ENCODE measurements at places on chromosomes 1 and 21.

GRCh38 chr1:224922404-224923164 lies 6.9 kb upstream of the DNAH14 start:
- DNase-seq = no peak

GRCh38 chr1:233869680-233870079 lies 34.8 kb upstream of the SLC35F3 start:
- DNase-seq = no peak

- DNase-seq = no peak
Observed at GRCh38 chr1:159933347-159933746, 8.0 kb upstream of the TAGLN2 start.

DNA sequence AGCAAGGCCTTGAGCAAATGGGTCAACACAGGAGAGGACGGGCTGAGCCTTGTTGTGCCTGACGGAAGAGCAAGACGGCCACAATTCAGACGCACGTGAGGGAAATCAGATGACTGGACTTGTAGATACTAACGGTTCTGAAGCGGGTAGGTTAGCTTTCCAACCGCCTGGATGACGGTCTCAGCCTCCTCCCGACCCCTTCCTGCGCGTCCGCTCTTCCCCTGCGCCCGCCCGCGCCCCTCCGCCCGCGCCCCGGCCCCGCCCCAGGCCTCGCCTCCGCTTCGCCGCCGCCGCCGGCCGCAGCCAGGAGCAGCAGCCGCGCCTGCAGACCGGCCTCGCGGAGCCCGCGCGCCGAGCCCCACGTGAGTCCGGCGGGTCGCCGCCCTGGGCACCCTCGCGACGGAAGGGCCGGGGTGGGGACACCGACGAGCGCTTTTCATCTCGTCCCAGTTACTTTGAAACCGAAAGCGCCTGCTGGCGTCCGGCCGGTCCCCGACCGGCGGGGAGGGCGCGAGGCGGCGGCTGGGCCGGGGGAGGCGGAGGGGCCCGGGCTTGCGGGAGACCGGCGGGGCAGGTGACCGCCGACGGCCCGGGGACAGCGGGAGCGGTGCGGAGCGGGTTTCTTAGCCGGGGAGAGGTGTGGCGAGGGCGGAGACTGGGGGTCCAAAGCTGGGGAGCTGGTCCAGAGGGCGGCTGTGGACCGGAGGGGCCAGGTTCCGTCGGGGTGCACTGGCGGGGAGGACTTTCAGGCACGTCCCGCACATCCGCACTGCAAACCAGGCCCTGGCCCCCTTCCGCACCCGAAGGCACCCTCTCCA lies at the start of gene TRAF5:
TSS of gene TRAF5 (plus strand) at position 306 of the 818 bp plus-strand sequence. CDS start 26,407 bp downstream, outside the sequence.
- no peak for DNase-seq

DNA sequence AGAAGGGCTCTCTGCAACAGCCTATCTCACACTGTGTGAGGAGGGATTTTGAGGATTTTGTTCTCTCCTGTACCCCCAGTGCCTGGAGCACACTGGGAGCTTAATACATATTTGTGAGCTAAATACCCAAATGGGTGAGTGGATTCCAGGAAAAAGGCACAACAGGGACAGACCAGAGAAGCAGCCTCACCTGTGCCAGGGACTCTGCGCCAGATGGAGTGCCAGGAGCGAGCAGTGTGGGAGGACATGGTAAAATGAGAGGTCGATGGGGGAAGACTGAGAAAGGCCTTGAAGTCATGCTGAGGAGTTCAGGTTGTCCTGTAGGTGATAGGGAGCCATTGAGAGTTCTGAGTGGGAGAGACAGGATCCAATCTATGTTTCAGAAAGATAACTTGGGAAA lies 11.0 kb upstream of the KCNA2 start:
- no peak for DNase-seq

- DNase-seq = no peak
Observed at GRCh38 chr1:93506126-93506525, 58.2 kb downstream of the FNBP1L start.

- no peak for DNase-seq
Observed at GRCh38 chr1:112332176-112333150, 63.6 kb upstream of the CTTNBP2NL start.

- no peak for DNase-seq
Observed at GRCh38 chr21:17697473-17697872, 84.8 kb upstream of the BTG3 start.

DNA sequence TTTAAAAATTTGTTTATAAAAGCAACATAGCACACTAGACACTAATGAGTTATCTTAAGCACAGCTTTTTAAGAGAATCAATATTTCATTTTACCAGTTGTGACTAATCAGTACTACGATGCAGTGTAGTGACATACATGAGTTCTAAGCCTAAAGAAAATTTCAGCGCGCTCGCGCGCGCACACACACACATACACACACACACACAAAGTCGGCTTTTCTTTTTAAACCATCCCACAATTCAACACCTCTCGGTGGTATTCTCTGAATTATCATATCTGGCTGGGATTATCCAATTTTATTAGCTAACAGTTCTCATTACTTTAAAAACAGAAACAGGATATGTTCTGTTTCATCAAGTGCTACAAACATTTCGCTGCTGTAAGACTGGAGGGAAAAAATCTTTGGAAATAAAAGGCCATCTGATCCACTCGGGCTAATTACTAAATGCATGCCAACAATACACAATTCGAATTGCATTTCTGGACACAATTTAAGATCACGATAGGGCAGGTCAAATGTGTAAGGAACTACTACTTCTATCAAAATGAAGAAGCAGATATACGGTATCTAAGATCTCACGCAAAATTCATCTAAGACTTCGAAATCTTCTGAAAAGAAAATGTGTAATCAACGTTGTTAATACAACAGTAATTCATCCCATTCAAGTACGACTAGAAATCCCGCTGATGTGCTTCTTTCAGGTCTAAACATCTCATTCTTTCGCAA lies 1.2 kb downstream of the TUT4 start:
- no peak for DNase-seq

DNA sequence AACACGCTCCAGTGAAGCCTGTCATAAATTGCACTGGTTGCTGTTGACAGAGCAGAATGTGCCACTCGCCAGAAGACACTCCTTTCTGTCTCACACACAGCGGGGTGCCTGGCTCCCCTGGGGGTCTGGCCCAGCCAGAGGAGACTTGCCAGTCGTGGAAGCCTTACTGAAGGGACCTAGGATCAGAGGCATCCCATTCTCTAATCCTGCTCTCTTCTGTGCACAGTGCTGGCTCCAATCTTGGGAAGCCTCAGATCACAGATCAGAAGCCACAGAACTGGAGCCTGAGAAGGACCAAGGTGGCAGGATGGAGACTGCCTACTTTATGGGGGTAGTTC lies 1.4 kb downstream of the SLC9A1 start:
- no peak for DNase-seq

GRCh38 chr21:20377250-20377649 lies 621.0 kb upstream of the NCAM2 start:
- no peak for DNase-seq

- no peak for DNase-seq
Observed at GRCh38 chr1:247295274-247295684, 36.4 kb downstream of the ZNF496 start.

- no peak for DNase-seq
Observed at GRCh38 chr1:31792116-31792515, 23.7 kb downstream of the SPOCD1 start.

GRCh38 chr21:36664662-36664990 lies 34.3 kb upstream of the SIM2 start:
- no peak for DNase-seq

GRCh38 chr1:38612951-38613350 lies 246.6 kb downstream of the RRAGC start:
- no peak for DNase-seq

GRCh38 chr1:171742577-171742922 lies 685 bp upstream of the VAMP4 start:
- peak; percentile 72 for DNase-seq

DNA sequence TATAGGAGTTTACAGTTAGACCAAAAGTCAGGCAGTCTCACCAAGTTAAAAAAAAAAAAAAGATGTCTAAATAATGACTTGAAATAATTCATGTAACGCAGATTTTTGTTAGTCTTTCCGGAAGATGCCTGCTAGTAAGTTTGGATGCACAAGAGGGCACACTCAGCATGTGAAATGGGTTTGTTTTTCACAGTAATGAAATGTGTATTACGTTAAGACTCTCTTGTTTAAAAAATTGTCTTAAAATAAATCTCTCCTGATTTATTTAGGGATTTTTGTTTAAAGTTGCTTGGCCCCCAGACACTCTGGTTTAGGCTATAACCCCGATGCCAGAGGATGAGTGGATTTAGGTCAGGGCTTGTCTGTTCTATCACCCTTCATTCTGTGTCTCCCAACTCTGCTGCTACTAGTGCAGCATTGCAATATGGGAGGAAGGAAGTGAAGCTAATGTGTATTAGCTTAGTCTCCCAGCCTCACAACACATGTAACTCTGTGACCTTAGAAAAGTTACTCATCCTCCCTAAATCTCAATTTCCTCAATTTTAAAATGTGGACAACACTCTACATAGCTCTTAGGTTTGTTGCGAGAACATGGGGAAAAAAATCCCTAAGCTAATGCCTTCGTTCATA lies 25.7 kb downstream of the CTH start:
- DNase-seq = no peak

- DNase-seq = no peak
Observed at GRCh38 chr1:71964188-71964587, 318.2 kb downstream of the NEGR1 start.

DNA sequence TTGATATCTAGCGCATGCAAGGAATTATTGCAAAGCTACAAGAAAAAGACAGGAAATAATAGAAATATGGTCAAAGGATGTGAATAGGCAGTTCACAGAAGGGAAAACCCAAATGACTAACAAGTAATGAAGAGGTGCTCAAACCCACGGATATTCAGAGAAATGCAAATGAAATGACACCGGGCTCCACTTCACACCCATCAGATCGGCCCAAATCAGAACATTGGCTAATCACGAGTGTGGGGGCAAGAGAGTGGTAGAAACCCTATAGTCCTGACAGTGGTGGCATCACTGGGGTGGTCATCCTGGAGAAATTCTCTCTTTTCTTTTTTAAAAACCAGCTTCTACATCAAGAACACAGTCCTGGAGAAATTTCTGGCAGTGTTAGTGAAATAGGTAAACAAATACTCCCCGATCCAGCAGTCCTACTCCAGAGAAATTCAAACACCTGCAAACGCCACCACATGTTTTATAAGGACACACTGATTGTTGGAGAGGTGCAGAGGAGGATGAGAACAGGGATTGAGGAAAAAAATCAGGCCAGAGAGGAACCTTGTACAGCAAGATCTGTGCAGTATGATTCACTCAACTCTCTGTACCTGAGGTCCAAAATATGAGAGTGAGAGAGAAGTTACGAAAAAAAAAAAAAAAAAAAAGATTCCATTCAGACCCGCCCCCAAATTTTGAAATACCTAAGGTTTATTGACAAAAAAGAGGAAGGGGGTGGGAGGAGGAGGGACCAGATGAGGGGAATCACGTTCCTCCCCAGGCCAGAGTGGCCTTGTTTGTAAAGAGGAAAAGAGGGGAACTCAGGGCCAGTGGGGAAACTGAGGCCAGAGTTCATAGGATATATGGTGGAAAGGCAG lies 9.2 kb upstream of the TNFRSF1B start:
- no peak for DNase-seq

- no peak for DNase-seq
Observed at GRCh38 chr1:54949053-54949452, 31.4 kb upstream of the TMEM61 start.

DNA sequence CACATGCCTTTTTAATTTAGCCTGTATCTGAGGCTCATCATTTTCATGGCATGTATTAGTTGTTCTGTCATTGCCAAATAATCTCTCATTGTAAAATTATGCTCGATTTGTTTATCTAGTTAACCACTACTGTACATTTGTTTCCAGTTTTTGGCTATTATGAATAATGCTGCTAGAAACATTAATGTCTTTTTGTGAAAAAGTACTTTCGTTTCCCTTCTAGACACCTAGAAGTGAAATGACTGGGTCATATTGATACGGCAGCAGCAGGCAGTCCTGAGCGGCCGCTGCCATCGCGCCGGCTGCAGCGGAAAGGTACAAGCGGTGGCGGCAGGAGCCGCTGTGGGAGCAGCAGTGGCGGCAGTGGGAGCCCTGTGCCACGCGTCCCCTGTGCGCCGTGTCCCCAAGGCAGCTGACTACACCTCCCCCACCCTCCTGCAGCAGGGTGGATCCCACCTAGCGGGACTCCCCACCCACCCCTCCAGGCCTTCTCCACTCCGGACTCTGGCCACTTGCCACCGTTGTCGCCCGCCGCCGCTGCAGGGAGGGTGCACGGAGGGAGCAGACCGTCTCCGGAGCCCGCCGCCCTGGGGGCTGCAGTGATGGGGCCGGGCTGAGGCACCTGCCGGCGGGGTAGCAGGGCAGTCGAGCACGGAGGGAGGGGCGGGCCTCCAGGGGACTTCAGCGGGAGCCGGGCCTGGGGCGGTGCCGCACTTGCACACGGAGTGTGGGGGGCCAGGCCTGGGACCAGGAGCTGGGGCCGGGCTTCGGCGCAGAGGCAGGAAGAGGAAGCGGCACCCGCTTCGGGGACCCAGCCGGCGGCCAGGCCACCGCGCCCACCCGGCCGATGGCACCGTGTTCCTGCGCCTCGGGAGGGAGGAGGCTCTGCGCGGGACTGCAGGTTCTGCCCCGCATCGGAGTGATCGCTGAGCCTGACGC lies 66.8 kb upstream of the RGS7 start:
- DNase-seq = peak; percentile 28

DNA sequence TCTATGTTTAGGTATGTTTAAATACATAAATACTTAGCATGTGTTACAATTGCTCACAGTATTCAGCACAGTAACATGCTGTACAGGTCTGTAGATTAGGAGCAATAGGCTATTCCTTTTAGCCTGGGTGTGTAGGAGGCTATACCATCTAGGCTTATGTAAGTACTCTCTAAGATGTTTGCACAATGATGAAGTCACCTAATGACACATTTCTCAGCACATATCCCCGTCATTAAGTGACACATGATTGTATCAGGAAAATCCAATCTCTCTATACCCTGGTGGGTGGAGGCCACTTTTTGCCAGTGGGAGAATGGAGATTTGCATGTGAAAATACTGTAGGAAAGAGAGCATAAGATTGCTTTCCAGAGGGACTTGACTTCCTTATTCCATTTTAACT lies 5.5 kb upstream of the TEDDM1 start:
- DNase-seq = no peak

DNA sequence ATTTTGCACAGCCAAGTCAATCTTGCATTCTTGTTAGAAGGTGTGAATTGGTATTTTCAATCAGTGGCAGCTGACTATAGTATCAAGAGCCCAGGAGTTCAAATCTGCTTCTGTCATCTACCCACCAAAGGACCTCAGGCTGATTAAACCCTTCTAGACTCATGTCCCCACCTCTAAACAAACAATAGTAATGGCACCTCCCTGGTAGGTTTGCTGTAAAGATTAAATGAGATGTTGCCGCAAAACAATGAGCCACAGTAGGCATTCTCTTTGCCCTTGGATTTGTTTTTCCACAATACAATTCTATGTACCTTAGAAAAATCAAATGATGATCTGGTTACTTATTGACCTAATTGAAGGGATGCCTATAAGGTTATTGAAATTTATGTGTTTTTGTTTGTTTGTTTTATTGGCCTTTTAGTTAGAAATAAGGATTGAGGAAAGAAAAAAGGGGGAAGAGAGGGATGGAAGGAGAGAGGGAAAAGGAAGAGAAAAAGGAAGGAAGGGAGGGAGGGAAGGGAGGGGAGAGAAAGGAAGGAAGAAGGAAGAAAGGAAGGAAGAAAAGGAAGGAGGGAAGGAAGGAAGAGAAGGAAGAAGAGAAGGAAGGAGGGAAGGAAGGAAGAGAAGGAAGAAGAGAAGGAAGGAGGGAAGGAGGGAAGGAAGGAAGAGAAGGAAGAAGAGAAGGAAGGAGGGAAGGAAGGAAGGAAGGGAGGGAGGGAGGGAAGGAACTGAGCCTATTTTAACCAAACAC lies 110.7 kb downstream of the ETS2 start:
- no peak for DNase-seq

GRCh38 chr1:109535481-109535880 lies 4.2 kb upstream of the GPR61 start:
- no peak for DNase-seq

GRCh38 chr1:6338695-6339094 lies 54.9 kb downstream of the ACOT7 start:
- no peak for DNase-seq

All from caudate nucleus (tissue), 63 donors.